ENCODE measurements at places on chromosomes 6 and 20. TPM values are rescaled to one million over a fixed set of nuclear protein-coding genes. Genes with fewer than 3 reads are reported as not detected.
A peak's percentile ranks its signal among the peaks of the same experiment; 100 is the strongest.

- no peak overlapping the region for H3K4me3 ChIP-seq
- no peaks in the 10 kb centered on the region for H3K36me3 ChIP-seq
- no peaks in the 10 kb centered on the region for H3K4me1 ChIP-seq
- no peak overlapping the region for H3K27ac ChIP-seq
Measured at GRCh38 chr6:89347825-89348224, 4.7 kb downstream of the UBE2J1 start.

The ADAM33 gene
- 39.5 TPM for total RNA-seq

GRCh38 chr6:6713657-6714056 lies 125.1 kb downstream of the LY86 start:
- H3K27ac ChIP-seq = no peak overlapping the region
- H3K36me3 ChIP-seq = no peaks in the 10 kb centered on the region
- no peak for DNase-seq

DNA sequence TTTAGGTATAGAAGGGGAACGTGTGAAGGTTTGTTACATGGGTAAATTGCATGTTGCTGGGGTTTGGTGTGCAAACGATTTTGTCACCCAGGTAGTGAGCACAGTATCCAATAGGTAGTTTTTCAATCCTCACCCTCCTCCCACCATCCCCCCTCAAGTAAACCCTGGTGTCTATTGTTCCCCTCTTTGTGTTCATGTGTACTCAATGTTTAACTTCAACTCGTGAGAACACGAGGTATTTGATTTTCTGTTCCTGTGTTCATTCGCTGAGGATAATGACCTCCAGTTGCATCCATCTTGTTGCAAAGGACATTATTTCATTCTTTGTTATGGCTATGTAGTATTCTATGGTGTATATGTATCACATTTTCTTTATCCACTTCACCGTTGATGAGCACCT lies 11.6 kb upstream of the VNN1 start:
- no peaks in the 10 kb centered on the region for H3K4me1 ChIP-seq
- DNase-seq = no peak
- H3K36me3 ChIP-seq = no peaks in the 10 kb centered on the region

- H3K4me1 ChIP-seq = no peaks in the 10 kb centered on the region
- no peaks in the 10 kb centered on the region for H3K36me3 ChIP-seq
- no peaks in the 10 kb centered on the region for H3K27me3 ChIP-seq
Measured at GRCh38 chr20:35055445-35056276, 36.9 kb downstream of the TRPC4AP start.

DNA sequence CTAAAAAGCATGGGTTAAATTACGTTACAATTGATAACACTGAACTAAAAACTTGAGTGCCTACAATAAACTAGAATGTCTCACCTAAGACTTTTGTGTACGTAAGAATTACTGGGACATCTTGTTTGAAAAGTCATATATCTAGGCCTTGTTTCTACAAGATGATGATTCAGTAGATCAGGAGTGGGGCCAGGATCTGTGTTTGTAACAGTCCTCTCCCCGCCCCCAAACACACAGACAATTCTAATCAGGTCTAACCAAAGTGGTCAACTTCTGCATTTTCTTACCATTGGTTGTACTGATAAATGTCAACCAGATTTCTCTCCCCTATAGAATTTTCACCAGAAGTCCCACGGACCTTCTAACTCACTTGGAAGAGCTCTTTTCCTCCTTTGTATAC lies 56.9 kb downstream of the RAMACL start:
- H3K27me3 ChIP-seq = no peaks in the 10 kb centered on the region
- H3K4me1 ChIP-seq = no peaks in the 10 kb centered on the region
- no peaks in the 10 kb centered on the region for H3K36me3 ChIP-seq
- no peak overlapping the region for H3K4me3 ChIP-seq
- DNase-seq = no peak

GRCh38 chr6:54194067-54194466 lies 82.8 kb downstream of the MLIP start:
- no peaks in the 10 kb centered on the region for H3K4me1 ChIP-seq
- no peaks in the 10 kb centered on the region for H3K36me3 ChIP-seq
- no peak for DNase-seq
- H3K4me3 ChIP-seq = no peak overlapping the region

- no peak overlapping the region for H3K27ac ChIP-seq
- H3K4me3 ChIP-seq = no peak overlapping the region
- no peak for DNase-seq
- H3K36me3 ChIP-seq = no peaks in the 10 kb centered on the region
- H3K27me3 ChIP-seq = peaks cover 7% of the 10 kb centered on the region
Measured at GRCh38 chr6:168106633-168107005, 27.6 kb upstream of the FRMD1 start.

GRCh38 chr6:143135797-143136561 lies 75.3 kb downstream of the AIG1 start:
- no peaks in the 10 kb centered on the region for H3K27me3 ChIP-seq
- H3K27ac ChIP-seq = no peak overlapping the region
- H3K4me1 ChIP-seq = no peaks in the 10 kb centered on the region
- H3K36me3 ChIP-seq = peaks cover 3% of the 10 kb centered on the region

DNA sequence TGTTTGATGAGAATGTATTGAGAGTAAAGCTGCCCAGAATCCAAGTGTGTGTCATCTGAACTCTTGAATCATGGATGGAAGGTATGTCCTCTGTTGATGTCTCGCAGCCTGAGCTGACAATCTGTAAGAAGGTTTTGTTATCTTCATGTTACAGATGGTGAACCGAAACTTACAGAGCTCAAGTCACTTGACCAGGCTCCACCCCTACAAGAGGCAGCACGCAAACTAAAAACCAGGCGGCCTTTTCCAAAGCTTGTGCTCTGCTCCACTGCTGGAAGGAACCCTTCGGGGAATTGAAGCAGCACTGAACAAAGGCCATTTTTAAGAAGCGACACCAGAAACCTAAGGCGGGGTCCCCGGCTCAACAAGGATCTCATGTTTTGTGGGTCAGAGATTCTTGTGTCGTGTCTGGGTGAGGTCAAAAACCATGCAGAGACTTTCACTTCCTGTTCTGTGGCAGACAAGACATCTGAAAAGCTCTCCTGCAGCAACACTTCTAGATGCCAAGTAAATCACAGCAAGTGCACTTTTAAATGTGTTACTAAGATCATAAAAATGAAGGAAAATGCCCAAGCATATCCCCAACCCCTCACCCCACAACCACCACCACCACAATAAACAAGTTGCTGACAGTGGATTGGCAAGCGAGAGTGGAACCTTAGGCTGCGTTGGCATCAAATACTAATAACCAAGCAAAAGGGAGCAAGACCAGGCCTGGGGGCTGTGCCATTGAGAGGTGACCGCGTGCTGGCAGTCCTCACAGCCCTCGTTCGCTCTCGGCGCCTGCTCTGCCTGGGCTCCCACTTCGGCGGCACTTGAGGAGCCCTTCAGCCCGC lies 27.3 kb downstream of the NQO2 start:
- no peaks in the 10 kb centered on the region for H3K36me3 ChIP-seq
- no peak overlapping the region for H3K4me3 ChIP-seq
- no peaks in the 10 kb centered on the region for H3K27me3 ChIP-seq

DNA sequence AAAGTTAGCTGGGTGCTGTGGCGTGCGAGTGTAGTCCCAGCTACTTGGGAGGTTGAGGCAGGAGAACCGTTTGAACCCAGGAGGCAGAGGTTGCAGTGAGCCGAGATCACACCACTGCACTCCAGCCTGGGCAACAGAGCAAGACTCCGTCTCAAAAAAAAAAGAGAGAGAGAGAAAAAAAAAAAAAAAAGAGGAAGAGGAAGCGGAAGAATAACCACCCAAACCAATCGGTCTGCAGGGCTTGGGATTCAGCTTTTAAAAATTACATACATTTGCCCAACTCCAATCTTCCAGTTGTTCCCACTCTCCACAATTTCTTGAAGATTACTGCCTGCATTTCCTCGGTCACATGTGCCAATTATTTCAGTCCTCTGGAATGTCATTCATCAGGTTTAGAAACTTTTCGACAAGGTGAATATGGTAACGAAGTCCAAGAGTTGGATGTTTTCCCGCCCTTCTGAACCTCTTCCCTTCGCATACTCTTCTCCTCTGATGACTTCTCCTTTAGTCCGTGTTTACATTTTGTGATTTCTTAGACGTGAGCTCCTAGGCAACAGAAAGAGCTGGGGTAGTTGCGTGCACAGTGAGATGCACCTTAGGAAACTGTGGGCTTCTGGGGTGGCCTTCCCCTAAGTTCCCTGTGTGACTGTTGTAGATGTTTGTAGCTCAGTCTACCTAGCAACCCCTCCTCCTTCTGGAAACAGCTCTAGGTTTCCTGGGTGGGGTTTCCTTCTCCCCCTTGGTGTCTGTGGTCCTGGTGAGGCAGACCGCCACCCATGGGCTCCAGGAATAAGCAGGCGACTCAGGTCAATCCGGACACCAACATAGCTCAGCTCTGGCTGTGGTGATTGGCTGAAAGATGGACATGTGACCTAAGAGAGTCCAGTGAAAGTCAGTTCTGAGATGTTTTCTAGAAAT lies 63.0 kb upstream of the NCOA3 start:
- no peaks in the 10 kb centered on the region for H3K27me3 ChIP-seq
- peak overlapping the region; percentile 66 for H3K27ac ChIP-seq
- no peaks in the 10 kb centered on the region for H3K36me3 ChIP-seq
- H3K4me3 ChIP-seq = no peak overlapping the region

DNA sequence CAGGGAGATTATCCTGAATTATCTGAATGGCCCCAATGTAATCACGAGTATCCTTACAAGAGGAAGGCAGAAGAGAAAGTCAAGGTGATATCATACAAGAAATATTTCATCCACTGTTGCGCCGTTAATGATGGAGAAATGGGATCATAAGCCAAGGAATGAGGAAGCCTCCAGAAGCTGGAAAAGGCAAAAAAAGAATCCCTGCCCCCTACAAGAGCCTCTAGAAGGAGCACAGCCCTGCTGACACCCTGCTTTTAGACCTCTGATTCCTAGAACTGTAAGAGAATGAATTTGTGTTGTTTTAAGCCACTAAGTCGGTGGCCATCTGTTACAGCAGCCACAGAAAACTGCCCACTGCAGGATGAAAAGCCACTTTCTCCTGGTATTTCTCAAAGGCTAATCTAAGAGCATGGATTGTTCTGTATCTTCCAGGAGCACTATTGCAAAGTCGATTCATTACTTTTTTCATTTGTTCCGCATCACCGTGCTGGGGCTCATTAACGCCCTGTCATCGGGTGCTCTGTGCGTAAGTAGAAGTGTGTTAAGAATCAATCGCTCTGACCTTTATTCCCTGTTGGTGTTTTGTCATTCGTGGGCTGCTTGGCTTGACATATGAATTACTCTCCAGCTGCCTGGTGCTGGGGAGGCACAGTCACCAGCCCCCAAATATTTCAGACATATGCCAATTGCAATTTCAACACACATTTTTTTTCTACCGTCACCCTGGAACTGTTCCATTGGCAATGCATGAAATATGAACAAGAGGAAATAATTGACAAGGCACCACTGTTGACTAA lies 117.0 kb downstream of the PCSK2 start:
- H3K27me3 ChIP-seq = peaks cover 13% of the 10 kb centered on the region
- H3K4me3 ChIP-seq = no peak overlapping the region
- no peak for DNase-seq
- no peak overlapping the region for H3K27ac ChIP-seq
- H3K36me3 ChIP-seq = no peaks in the 10 kb centered on the region

The PLA2G7 gene
- total RNA-seq = 0.98 TPM

Data from breast epithelium (tissue), 4 donors.